ENCODE measurements at places on chromosomes 13 and 19.

DNA sequence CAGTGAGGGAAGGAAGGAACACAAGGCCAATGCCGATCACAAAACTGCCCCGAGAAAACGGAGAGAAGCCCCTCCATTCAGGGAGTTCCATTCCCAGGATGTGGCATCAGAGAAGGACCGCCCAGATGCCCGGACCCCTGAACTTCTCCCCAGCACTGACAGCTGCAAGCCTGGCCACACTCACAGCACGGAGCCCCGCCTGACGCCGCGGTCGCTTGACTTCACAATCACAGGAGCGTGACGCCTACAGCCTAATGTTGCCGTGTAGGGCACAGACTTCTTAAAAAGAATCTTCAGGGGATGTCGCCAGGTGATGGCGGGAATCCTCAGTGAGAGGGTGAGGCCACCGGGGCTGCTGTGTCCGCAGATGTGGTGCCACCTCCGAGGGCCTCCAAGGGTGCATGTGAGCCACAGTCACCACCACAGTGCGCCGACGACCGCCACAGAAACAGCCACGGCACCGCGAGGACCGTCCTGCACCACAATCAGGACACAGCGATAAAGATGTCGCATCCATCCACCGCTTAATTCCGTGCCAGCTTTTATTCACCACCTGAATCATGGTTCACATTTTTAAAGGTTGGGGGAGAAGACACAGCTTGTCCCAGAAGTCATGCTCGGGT lies 77.2 kb downstream of the SPACA7 start:
- no peak for DNase-seq

GRCh38 chr13:106633321-106633720 lies 65.4 kb upstream of the ARGLU1 start:
- no peak for DNase-seq

GRCh38 chr13:111093136-111093535 lies 22.0 kb upstream of the ARHGEF7 start:
- DNase-seq: no peak

DNA sequence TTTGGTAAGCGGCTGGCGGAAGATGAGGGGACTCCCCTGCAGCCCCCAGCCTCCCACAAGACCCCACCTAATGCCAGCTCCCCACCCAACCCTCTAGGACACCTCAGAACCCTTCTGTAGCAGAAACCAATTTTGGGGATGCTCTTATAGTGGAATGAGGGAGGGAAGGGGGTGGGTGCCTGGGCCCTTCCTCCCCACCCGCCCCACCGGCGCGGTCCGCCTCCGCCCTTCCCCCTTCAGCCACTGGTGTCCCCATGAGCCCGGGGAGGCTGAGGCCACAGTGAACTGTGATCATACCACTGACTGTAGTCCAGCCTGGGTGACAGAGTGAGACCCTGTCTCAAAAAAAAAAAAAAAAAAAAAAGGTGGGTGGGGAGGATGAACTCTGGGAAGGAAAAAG lies 16.2 kb downstream of the TLE6 start:
- DNase-seq: no peak

- DNase-seq: no peak
Measured at GRCh38 chr19:49780861-49781260, 14.1 kb downstream of the AP2A1 start.

DNA sequence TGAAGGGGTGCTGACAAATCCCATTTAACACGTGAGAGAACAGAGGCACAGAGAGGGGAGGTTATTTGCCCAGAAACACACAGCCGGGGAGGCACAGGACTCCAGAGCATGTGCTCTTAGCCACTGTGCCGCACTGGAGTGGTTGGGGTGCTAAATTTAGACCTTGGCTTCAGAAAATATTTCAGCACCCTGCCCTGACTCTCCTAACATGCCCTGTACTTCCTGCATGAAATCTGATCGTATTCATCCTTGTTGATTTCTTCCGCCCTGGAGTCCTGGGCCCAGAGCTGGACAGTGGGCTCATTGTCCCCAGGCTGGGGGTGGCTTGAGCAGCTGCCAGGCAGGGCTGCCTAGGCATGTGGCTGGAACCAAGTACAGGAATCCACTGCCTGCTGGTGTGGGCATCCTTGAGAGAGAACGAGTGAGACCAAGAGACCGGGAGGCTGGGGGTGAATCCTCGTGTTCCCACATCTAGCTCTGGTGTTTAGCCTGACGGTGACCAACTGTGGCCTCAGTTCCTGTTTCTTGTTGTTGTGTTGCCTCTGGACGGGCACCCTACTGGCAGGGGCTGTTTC lies 5.3 kb downstream of the SLC27A1 start:
- no peak for DNase-seq

- DNase-seq: no peak
Measured at GRCh38 chr13:46059405-46059804, 6.9 kb upstream of the ZC3H13 start.

DNA sequence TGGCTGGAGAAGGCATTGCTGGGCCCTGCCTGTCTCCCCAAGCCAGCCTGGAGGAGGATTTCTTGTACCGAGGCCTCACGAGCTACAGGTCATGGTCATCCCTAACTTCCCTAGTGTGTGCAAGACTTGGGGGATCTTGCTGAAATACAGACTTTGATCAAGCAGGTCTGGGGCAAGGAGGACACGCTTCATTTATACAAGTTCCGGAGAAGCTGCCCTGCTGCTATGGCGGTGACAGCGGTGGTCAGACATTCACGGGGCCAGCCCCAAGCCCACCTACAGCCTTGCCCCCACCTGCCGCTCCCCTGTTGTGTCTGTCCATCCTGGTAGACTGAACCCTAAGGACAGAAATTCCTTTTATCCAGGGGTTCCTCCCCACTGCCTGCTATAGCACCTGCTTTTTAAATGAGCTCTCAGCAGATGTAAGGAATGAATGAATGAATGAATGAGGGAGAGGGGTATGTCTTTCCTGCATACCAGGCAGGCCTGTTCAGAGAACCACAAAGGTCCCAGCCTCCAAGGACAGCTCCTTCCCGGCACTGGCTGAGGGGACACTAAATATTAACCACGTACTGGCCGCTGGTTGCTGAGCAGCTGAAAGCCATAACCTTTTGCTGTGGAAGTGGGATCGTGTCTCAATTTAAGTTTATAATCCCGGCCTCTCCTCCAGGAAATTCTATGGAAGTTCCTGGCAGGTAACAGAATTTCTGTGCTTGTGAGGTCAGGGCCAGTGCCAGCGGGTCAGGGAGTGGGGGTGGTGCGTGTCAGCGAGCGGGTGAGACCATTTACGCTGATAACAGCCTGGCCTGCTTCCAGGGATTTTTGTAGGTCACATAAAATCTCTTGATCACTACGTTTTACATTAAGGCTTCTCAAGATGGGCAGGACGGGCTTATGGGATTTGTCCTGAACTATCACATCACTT lies 27.1 kb downstream of the TSSK6 start:
- no peak for DNase-seq

DNA sequence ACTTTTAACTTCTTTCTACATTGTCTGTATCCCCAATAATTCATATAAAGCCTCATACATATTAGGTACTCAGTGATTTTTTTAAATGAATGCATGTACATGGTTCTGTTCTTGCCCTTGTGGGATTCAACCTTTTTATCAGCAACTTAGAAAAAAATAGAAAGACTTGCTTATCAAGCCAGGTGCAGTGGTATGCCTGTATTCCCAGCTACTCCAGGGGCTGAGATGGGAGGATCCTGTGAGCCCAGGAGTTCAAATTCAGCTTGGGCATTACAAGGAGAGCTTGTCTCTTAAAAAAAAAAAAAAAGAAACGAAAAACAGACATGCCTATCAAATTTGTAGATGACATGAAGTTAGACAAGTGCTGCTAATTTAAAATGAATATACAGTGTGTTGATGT lies 54.2 kb upstream of the MYCBP2 start:
- DNase-seq: no peak

GRCh38 chr13:33787051-33787591 lies 30.8 kb upstream of the RFC3 start:
- no peak for DNase-seq

DNA sequence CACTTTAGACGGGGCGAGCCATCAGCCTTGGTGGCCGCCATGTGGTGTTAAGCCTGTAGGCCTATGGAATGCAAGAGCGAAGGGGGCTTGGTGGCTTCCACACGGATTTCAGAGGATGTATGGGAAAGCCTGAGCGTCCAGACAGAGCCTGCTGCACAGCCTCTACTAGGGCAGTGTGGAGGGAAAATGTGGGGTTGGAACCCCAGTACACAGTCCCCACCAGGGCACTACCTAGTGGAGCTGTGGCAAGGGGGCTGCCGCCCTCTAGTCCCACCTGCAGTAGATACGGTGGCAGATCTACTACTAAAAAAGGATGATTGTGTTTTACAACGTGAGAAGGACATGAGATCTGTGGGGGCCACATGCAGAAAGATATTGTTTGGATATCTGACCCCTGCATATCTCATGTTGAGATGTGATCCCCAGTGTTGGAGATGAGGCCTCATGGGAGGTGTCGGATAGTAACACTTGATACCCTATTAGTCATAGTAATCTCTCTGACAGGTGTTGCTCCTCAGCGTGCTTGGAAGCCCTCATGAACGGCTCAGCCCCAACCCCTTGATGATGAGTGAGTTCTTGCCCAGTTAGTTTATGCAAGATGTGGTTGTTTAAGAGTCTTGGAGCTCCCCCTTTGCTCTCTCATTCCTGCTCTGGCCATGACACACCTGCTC lies 45.6 kb downstream of the LHFPL6 start:
- DNase-seq: no peak

DNA sequence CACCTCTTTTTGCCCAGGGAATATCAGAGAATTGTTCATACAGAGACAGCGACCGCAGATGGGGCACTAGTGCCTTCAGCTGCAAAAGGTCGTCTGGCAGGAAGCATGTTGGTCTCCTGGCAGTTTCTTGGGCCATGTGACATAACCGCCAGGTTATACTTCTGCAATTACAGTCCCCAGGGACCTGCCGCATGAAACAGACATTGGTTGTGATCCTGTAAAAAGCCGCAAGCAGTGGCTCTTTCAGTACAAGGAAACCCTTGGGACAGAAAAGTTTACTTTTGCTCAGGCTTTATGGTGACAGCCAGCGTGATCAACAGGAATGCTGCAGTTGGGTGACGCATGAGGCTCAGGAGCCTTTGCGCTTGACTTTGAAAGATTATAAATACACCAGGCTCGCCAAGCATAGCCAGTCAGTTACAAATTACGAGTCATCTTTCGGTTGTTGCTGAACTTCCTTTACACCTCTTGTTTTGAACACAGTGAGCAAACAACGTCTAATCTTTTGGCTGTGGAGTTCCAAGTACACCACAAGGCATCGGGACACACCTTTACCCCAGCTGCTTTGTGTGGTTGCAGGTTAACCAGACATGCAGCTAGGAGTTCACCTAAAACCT lies 50.5 kb upstream of the UBE2L5 start:
- DNase-seq: no peak

DNA sequence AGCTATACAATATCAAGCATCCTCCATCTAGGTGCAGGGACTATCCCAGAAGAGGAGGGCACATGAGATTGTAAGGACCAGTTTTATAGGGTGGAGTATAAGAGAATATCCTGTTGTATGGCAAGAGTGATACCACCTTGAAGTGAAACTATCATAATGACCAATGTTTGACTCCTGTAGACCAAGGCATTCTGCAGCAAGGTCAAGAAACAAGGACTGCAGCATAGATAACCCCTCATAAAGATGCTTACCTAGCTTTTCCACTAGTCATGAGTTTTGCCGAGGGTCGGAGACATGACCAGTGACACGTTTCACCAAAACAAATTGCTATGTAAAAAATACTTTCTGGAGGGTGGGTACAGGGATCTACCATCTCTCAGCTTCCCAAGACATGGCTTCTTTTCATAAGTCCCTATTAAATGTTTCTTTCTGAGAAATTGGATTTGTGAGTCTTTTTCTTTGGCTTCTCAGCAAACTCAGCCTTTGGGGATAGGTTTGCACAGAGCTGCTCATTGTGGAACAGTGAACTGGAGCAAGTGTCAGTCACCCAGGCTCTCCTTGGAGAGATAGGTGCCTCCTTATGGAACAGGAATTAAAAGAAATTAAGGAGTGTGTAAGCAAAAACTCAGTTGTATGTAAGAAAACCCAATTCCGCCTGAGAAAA lies 28.2 kb upstream of the CYSLTR2 start:
- DNase-seq: no peak
